Stimulated activated CD4-positive, alpha-beta T cell treated with anti-CD3 and anti-CD28 coated beads, Interleukin-15, amount 100 ng/mL, for 48 hours (primary cell): ENCODE measurements at places on chromosomes 7 and 10.

- DNase-seq = no peak
These were observed 20.8 kb downstream of the TSPAN14 start for GRCh38 chr10:80474941-80475340.

GRCh38 chr7:106269254-106269961 is 15.4 kb downstream of the NAMPT start:
- DNase-seq = no peak

DNA sequence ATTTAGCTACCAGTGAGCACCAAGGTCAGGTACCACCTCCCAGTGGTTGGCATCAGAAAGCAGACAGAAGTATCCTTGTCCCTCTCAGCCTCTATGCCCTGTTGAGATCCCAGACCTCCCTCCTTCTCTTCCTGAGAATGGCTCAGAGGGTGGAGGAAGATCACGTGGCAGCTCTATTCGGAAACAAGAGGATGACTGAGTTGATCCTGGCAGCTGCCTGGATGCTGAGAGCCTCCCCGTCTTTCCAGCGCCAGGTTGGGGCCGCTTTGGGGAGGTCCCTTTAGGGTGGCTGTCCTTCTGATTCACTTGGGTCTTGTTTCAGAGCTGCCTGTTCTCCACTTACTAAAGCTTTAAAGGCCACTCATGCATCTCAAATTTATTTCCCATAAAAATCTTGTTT is 36.9 kb upstream of the NPFFR1 start:
- no peak for DNase-seq

DNA sequence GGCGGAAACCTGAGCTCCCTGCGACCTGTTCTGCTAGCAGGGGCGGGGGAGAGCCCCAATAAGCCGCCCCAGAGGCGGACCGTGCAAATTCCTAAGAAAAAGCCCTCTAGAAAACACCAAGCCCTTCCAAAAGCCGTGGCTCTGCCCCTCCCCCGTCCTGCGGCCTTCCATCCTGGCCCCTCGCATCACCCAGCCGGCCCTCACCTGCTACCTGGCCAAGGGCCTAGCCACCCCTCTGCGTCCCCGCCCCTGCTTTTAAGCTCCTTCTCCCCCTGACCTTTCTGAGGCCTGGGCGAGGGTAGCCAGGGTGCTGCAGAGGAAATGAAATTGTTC is 24.9 kb downstream of the SKIDA1 start:
- no peak for DNase-seq

GRCh38 chr7:73833251-73833919 is 2.6 kb downstream of the CLDN4 start:
- DNase-seq = no peak
